ENCODE measurements at places on chromosomes 7 and 10.

GRCh38 chr10:15316145-15316544, 54.9 kb downstream of the FAM171A1 start:
- DNase-seq: no peak

GRCh38 chr10:11535346-11535959, 76.0 kb downstream of the USP6NL start:
- DNase-seq: no peak

DNA sequence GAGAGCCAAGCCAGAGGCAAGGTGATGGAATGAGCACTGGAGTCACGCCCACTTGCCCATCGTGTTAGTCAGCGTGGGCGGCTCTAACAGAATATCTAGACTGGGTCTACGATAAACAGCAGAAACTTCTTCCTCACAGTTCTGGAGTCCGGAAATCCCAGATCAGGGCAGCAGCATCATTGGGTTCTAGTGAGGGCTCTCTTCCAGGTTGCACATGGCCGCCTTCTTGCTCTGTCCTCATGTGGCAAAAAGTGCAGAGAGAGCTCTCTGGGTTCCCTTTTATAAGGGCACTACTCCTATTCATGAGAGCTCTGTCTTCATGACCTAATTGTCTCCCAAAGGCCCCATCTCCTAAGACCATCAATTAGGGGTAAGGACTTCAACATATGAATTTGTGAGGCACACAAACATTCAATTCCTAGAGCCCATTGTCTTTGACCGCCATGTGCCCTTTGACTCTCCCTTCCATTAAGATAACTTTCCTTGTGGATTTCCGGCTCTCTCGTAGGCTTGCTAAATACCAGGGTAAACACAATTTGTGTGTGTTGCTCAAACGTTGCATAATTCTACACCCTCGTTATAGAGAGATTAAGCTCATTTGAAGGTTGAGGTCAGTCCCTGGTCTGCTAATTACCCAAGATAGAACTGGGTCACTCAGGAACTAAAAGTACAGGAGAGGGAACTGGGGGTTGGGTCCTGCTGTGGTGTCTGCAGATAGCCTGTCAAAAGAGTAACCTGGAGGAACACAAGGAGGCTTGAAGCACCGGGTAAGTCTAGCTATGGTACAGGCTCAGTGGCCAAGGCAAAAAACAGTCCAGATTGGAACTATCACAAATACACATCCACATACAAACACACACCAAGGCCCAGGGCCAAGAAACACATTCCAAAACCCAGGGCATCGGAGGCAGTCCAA, 28.7 kb upstream of the USP6NL start:
- no peak for DNase-seq

DNA sequence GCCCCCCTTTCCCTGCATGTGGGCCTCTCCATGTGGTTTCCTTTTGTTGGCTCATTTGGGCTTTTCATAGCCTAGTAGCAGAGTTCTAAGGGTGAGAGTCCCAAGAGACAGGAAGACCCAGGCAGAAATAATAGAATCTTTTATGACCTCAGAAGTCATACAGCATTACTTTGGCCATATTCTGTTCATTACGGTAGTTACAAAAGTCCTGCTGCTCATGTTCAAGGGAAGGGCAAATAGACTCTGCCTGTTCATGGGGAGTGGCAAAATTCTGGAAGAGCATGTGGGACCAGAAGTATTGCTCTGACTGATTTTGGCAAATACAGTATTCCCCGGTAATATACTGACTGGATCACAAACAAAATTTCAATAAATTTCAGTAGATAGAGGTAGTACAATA, 910.3 kb downstream of the LRMDA start:
- no peak for DNase-seq

DNA sequence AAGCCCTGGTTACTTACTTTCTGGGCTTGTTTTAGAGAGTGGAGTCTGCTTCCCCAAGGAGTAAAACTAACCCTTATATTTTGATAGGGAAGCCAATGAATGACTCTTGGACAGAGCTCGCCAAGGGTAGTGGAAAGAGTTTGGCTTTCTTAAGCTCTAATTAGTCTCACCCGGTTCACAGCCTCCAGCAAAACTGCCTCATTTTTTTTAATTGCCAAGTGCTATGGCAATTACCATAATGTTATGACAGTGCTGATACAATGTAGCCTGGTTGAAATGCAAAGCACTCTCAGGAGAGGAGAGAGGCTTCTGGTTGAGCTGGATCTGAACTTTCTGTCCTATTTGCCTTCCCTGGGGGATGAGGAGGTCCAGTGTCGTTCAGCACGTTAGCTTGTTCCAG, 376.1 kb upstream of the CHRM2 start:
- DNase-seq: no peak

- DNase-seq: no peak
Observed at GRCh38 chr7:55019691-55020465, 1.1 kb downstream of the EGFR start.

DNA sequence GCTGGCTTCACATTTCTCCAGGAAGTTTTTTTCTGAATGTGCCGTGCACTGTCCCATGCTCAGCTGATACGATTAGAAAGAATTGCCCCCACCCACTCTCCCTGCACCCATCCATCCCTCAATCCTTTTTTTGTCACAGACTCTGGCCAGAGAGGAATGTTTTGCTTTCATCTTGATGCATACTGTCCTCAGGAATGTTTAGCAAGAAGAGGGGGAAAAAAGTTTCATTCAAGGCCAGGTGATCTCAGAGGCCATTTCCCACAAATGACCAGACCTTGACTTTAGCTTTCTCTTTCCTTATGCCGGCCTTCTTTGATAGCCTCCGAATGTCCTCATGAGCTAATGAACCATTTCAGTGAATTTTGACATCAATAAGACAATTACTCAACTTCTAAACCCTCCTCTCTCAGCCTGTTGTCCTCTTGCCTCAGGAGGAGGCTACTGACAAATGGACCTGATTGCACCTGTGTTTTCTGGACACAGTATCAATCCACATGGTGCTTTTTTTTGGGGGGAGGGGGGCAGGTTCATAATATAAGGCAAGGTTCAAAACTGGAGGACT, 105.0 kb upstream of the KLF6 start:
- DNase-seq: peak; percentile 47

GRCh38 chr10:85993840-85994507, 372.6 kb downstream of the GRID1 start:
- DNase-seq: no peak

GRCh38 chr7:152869677-152870051, 110.1 kb downstream of the ACTR3B start:
- no peak for DNase-seq

DNA sequence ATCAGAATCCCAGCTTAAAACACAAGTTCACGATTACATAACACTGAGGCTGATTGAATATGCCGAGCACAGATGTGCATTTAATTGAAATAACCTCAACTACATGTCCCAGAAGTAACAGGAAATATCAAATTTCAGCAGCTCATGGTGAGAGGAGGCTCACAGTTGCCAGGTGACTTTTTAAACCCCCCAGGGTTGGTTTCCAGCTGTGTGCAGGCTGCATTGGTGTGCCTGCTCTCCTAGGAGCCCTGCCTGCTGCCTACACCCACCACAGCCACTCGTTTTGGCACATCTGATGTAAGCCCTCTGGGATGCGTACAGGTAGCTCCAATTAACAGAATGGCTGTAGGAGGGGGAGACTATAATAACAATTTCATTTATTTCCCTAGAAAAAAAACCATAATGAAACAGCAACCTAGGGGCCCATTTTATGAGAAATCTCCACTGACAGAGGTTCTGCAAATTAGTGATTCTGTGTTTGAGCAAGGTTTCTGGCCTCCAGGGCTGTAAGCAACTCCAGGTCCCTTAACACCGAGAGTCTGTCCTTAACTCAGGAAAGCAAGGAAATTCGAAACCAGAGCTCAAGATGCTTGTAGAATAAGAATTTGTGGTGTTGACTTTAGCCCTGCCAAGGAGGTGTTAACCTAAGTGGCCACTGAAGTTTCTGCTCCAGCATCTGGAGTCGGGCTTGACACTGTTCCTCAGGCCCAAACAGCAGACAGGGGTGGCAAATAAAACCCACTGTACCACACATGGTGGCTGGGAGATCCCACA, 161.9 kb downstream of the BMPER start:
- DNase-seq: no peak

DNA sequence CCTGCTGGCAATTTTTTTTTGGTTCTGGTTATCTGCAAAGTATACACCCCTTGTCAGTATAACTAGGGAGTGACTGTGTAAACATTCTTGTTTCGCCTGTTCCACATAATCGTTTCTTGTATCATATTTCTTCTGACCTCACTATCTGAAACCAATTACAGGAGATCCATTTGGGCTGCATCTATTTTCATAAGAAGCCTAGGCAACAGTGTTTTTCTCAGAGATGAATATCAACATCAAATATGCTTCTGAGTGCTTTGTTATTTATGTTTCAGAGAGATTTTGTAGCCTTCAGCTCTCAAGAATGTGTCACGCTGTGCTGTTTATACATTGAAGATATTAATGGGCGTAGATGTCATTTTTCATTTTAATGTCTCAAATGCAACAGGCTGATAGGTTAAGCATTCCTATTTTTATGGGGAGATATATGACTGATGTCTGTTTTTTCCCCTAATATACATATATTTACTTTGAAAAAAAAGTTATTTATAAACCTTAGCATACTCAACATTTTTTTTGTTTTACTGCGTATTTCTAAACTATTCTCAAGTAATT, 115.5 kb downstream of the FOXP2 start:
- DNase-seq: no peak

GRCh38 chr10:8830876-8831275, 776.4 kb downstream of the GATA3 start:
- no peak for DNase-seq

DNA sequence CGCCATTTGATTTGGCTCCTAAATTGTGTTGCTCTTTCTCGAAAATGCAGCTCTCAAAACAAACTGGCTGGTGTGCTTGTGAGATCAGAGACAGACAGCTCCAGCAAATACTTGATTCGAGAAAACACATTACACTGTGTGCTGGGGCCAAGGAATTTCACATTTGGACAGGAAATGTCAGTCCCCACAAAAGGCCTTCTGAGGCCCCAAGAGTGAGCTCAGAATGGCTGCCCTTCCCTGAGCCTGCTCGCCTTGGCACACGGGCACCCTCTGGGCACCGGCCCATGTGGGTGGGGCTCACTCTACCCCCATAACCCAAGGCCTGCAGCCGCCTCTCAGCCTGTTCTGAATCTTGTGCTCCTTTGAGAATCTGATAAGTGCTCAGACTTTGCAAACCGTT, 13.9 kb upstream of the HSPA12A start:
- DNase-seq: no peak

GRCh38 chr7:29412912-29413311, 150.7 kb upstream of the PRR15 start:
- no peak for DNase-seq

- DNase-seq: no peak
Observed at GRCh38 chr10:129945064-129945463, 19.0 kb downstream of the EBF3 start.

- DNase-seq: no peak
Observed at GRCh38 chr7:92603089-92603445, 12.9 kb upstream of the FAM133B start.

DNA sequence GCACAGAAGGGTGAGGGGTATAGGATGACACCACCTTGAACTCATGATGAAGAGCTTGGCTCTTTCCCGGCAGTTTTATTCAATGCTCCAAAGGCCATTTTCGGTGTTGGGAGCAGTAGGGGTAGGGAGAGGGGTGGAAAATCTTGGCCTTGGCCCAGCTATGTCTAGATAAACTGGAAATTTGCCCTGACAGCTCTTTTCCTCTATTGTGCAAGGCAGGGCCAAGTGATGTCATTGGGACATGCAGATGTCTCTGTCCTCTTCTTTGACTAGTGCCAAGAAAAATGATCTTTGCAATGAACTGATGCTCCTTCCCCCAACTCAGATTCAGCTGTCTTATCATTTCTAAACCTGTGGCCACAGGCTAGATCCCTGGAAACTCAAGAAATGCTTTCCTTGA, 27.7 kb upstream of the PRKCQ start:
- no peak for DNase-seq

DNA sequence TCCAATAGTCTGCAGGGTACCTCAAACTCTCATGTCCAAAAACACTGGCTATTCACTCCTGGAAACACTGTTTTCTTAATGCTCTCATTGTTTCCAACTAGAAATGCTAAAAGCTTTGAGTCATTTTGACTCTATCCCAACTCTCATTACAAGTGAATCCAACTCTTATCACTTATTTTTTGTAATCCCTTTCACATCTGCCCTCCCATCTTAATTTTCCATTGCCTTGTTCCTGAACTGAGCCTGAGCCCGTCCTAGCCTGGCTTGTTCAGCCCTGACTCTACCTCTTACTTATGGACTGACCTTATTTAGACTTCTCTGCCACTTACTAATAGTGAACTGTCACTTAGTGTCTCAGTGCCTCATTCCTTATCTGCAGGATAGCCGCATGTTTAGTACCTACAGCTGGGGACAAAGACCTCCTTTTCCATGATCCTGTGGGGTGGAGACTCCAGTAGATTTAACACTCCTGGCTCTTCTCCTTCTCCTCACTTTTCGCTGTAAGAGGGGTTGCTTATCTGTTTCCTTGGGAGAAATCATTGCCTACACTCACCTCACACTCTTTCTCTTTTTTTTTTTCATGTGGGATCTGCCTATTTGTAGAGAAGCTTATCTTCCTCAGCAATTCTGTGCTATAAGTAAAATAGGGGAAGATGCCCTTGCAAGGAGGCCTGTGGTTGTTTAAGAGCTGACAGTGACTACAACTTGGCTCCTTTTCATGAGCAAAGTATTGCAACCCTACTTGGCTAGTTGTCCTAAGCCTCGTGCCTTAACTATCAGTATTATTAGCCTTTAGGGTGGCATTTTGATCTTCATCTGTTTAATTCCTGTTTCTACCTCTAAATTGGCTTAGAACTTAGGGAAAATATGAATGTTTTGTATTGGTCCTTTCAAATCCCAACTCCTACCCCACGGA, 56.4 kb downstream of the SLC16A12 start:
- DNase-seq: no peak

GRCh38 chr10:62870866-62871265, 54.7 kb upstream of the EGR2 start:
- DNase-seq: no peak

DNA sequence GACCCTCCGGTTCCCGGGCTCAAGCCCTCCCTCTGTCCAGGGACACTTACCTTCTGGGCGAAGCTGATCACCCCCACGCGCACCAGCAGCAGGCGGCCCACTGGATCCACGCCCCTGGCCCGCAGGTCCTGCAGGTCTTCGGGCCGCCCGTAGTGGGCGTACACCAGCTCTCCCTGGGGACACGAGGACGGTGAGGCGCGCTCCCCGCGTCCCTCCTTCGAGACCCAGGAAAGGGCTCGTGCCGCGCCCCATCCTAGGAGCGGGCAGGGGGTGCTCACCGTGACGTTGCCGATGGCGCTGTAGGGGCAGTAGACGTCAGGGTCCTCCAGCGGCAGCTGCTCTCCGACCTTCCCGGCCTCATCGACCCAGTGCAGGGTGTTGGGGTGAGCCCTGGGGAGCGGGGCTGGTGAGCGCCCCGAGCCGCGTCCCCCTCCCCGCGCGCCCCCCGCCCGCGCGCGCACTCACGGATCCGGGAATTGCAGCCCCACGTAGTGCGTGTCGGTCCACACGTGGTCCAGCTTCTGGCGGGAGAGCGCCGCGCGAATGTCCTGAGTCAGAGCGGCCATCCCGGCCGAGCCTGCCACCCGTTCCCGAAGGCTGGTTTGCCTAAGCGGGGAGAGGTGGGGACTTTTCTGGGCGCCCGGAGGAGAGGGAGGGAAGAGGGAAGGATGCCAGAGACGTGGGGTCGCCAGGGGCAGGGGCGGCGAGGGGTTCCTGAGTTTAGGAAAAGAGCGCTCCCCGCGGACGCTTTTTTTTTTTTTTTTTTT, 8.2 kb downstream of the TFR2 start:
- peak; percentile 33 for DNase-seq

GRCh38 chr7:113636727-113637421, 281.9 kb downstream of the PPP1R3A start:
- DNase-seq: no peak

GRCh38 chr7:47474937-47475879, 106.7 kb downstream of the TNS3 start:
- DNase-seq: no peak
